Activated T-helper 1 cell treated with anti-CD3 and anti-CD28 coated beads, Interleukin-12 subunit alpha, Interleukin-12 subunit beta, Interleukin-2, Interleukin-4 antibody, amounts not matched to agents 30 ng/mL and 10 ng/mL and 1 ng/mL, durations not matched to agents 14 hours and 24 hours and 36 hours (primary cell): ENCODE measurements at places on chromosomes 5 and 9.
A peak's percentile ranks its signal among the peaks of the same experiment; 100 is the strongest.

- H3K4me3 ChIP-seq, result no peak overlapping the region
- H3K4me1 ChIP-seq, result no peaks in the 10 kb centered on the region
- DNase-seq, result no peak
- peaks cover 2% of the 10 kb centered on the region for H3K27me3 ChIP-seq
- no peaks in the 10 kb centered on the region for H3K36me3 ChIP-seq
- H3K27ac ChIP-seq, result no peak overlapping the region
Measured at GRCh38 chr5:178068293-178068692, 45.0 kb upstream of the N4BP3 start.

DNA sequence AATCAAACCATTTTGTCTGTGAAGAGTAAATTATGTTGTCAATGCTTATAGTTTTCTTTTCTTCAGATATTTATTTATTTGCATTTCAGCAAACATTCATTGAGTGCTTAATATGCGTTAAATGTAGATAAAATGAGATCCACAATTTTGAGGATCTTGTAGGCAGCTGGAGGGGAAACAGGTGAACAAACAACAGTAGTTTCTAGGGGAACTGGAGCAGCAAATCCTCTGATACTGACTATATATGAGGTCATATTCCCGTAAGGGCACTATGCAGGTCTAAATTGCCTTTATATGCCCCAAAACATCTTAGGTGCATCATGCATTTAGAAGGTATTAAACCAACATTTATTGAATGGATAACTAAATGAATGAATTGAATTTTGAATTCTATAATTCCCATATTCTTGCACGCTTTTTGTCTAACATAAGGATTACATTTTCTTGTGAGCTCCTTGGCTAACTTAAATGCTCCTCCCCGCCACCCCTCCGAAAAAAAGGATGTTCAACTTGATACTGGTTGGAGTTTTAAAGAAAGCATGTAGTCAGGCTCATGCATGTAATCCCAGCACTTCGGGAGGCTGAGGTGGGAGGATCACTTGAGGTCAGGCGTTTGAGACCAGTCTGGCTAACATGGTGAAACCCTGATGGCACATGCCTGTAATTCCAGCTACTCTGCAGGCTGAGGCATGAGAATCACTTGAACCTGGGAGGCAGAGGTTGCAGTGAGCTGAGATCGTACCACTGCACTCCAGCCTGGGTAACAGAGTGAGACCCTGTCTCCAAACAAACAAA lies 299.8 kb downstream of the TMEM38B start:
- no peak overlapping the region for H3K4me3 ChIP-seq
- no peak overlapping the region for H3K27ac ChIP-seq
- no peaks in the 10 kb centered on the region for H3K27me3 ChIP-seq
- no peaks in the 10 kb centered on the region for H3K4me1 ChIP-seq

DNA sequence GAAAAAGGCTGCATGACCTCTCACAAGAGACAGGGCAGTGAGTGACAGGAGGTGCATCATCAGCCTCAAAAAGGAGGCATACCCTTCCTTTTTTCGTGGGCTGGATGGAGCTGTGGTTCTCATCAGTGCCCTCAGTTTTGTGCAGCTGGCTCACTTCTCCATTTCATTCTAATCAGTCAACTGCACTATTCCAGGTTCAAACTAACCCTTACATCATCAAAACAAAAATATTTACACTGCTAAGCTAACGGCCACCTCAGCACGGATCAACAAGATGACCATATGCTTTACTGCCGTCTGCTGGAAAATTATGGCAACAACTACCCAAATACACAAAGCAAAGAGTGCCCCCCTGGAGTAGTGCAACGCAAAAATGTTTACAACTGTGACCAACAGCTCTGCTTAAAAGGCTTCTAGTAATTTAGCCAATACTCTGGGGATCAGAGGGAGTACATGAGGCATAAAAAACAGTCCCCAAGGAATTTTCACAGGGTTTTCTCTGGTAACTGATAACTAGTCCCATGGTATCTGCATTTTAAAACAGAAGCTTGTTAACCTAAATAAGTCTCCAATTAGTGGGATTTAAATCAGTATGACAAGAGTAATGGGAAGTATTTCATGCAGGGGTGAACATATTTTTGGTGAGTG lies 10.8 kb downstream of the KCNV2 start:
- no peak overlapping the region for H3K4me3 ChIP-seq
- no peaks in the 10 kb centered on the region for H3K4me1 ChIP-seq
- H3K27ac ChIP-seq, result no peak overlapping the region
- H3K36me3 ChIP-seq, result no peaks in the 10 kb centered on the region
- no peak for DNase-seq

DNA sequence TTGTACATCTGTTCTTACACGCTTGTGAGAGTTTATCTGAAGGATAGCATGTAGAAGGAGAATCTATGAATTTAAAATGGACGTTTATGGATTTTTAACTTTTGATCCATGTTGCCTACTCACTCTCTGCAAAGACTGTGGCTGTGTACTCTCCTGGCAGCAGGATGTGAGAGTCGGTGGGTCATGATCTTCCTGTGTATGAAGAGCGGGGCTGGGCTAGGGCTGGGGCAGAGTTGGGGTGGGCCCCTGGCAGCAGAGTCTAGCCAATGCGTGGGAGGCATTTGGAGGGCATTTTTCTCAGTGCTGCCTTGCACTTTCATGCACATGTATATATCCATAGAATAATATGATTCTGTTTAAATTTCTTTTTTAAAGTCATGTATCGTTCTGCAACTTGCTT lies 24.0 kb upstream of the DAB2IP start:
- no peaks in the 10 kb centered on the region for H3K4me1 ChIP-seq
- no peak for DNase-seq
- H3K4me3 ChIP-seq, result no peak overlapping the region
- no peaks in the 10 kb centered on the region for H3K36me3 ChIP-seq

DNA sequence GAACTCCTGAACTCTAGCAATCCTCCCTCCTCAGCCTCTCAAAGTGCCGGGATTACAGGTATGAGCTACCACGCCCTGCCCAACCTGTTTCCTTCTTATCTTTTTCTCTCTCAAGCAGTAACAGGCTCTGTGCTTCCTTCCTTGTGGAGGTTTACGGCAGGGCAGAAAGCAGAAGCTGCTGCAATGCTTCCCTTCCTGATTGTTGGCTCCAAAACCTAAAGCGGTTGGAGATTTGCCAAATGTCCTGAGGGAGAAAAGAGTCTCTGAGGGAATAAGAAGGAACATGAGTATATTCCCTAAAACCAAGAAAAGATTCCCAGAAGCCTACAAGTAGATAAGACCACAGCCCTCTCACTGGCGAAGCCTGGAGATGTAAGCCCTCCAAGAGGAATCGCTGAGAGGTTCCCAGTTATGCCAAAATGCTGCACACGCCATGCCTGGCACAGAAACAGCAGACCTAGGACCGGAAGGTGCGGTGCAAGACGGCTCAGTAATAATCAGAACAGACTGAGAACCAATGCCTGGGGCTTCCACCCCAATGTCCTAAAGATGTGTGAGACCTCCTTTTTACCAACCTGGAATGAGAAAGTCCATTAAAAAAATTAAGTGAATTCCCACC lies 73.2 kb downstream of the APTX start:
- no peak overlapping the region for H3K27ac ChIP-seq
- no peak overlapping the region for H3K4me3 ChIP-seq
- H3K27me3 ChIP-seq, result peaks cover 7% of the 10 kb centered on the region
- no peaks in the 10 kb centered on the region for H3K4me1 ChIP-seq

GRCh38 chr5:154967421-154968024 lies 26.6 kb downstream of the MRPL22 start:
- H3K36me3 ChIP-seq, result peaks cover 28% of the 10 kb centered on the region
- H3K27ac ChIP-seq, result no peak overlapping the region
- no peaks in the 10 kb centered on the region for H3K27me3 ChIP-seq
- H3K4me1 ChIP-seq, result peaks cover 19% of the 10 kb centered on the region
- DNase-seq, result no peak

GRCh38 chr9:80049096-80049782 lies 477.5 kb downstream of the TLE4 start:
- H3K36me3 ChIP-seq, result no peaks in the 10 kb centered on the region
- H3K27me3 ChIP-seq, result no peaks in the 10 kb centered on the region
- no peak overlapping the region for H3K27ac ChIP-seq
- no peak overlapping the region for H3K4me3 ChIP-seq

DNA sequence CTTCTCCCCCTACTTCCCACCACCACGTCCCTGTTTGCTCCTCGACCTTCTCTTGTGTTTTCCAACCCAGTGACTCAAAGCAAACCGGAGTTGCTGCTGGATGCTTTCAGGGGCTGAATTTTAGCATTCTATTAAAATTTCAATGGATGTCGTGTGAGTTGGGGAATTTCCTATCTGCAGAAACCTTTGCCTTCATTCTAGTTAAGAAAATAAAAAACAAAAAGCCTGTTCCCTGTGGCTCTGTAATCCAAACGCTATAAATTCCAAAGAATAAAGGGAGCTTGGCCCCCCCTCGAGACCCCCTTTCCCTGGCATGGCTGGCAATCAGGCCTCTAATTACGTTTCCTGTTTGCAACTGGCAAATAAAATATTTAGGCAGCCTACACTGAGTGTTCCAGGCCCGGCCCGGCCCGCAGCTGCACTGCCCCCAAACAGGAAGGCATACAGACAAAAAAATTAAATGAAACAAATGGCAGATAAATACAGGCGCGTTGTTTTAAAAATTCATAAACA lies 139.4 kb upstream of the PPP1R26 start:
- no peaks in the 10 kb centered on the region for H3K36me3 ChIP-seq
- no peak overlapping the region for H3K4me3 ChIP-seq
- DNase-seq, result no peak
- peaks cover 3% of the 10 kb centered on the region for H3K27me3 ChIP-seq
- H3K27ac ChIP-seq, result no peak overlapping the region
- no peaks in the 10 kb centered on the region for H3K4me1 ChIP-seq

- no peak for DNase-seq
- no peak overlapping the region for H3K4me3 ChIP-seq
- H3K36me3 ChIP-seq, result no peaks in the 10 kb centered on the region
- H3K27me3 ChIP-seq, result peaks cover 49% of the 10 kb centered on the region
Measured at GRCh38 chr5:10556893-10557746, 6.8 kb upstream of the ANKRD33B start.

GRCh38 chr5:172428224-172429166 lies 25.8 kb downstream of the SH3PXD2B start:
- H3K27ac ChIP-seq, result no peak overlapping the region
- peaks cover 3% of the 10 kb centered on the region for H3K27me3 ChIP-seq
- no peak for DNase-seq
- H3K36me3 ChIP-seq, result no peaks in the 10 kb centered on the region
- no peaks in the 10 kb centered on the region for H3K4me1 ChIP-seq

DNA sequence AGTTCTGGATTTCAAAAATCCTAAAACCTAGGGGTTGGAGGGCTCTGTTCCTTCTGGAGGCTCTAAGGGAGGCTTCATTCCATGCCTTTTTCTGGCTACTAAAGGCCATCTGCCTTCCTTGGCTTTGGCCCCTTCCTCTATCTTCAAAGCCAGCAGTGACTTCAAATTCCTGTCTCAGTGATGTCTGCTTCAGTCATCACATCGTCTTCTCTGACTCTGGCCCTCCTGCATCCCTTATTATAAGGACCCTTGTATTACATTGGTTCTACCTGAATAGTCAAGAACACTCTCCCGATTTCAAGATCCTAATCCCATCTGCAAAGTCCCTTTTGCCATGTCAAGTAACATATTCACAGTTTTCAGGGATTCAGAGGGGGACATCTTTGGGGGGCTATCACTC lies 60.3 kb downstream of the GNA14 start:
- H3K27ac ChIP-seq, result no peak overlapping the region
- H3K4me3 ChIP-seq, result no peak overlapping the region
- DNase-seq, result no peak
- H3K36me3 ChIP-seq, result no peaks in the 10 kb centered on the region
- peaks cover 10% of the 10 kb centered on the region for H3K27me3 ChIP-seq

DNA sequence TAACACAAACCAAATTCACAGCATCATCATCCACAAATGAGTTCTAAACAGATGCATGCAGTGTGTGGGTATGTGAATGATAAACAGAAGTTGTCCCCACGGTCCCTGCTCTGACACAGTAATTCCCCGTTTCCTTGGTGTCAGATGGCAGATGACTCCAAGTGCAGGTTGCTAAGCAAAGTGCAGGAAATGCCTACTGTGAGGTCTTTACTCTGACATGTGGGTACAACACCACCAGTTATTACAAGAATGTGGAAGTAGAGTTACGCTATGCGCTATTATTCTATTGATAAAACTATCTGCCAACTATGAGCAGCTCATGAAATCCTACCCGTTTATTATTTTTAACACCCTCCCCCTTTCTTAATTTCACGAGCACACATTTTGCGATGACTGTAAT lies 448.9 kb downstream of the BNC2 start:
- no peak overlapping the region for H3K27ac ChIP-seq
- no peaks in the 10 kb centered on the region for H3K4me1 ChIP-seq
- H3K27me3 ChIP-seq, result no peaks in the 10 kb centered on the region
- no peaks in the 10 kb centered on the region for H3K36me3 ChIP-seq
- no peak for DNase-seq
- H3K4me3 ChIP-seq, result no peak overlapping the region

- H3K27ac ChIP-seq, result no peak overlapping the region
- H3K36me3 ChIP-seq, result no peaks in the 10 kb centered on the region
- no peaks in the 10 kb centered on the region for H3K27me3 ChIP-seq
- no peak for DNase-seq
Measured at GRCh38 chr5:125746917-125747316, 676.3 kb upstream of the GRAMD2B start.

DNA sequence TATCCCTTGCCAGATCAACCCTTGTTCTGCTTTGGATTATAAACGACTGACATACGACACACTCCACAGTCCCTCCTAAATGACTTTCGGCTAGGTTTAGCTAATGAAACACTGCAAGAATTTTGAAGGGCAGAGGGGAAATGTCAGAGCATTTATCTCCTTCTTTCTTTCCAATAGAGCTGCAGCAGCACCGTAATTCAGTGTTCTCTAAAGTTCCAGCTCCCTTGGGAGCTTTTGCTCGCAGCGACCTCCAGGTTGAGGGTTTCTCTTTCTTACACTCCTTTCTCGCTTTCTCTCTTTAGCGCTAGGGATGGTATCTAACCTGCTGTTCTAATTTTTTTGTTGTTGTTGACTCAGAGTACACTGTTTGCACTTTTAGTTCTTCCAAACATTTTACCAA lies 467.1 kb upstream of the ST8SIA4 start:
- no peaks in the 10 kb centered on the region for H3K36me3 ChIP-seq
- H3K4me3 ChIP-seq, result no peak overlapping the region
- no peak for DNase-seq
- H3K27ac ChIP-seq, result no peak overlapping the region
- H3K4me1 ChIP-seq, result no peaks in the 10 kb centered on the region

GRCh38 chr9:21789541-21790037 lies 12.8 kb upstream of the MTAP start:
- peaks cover 38% of the 10 kb centered on the region for H3K27me3 ChIP-seq
- H3K27ac ChIP-seq, result no peak overlapping the region
- H3K36me3 ChIP-seq, result no peaks in the 10 kb centered on the region
- H3K4me3 ChIP-seq, result peak overlapping the region; percentile 38
- peak; percentile 40 for DNase-seq

DNA sequence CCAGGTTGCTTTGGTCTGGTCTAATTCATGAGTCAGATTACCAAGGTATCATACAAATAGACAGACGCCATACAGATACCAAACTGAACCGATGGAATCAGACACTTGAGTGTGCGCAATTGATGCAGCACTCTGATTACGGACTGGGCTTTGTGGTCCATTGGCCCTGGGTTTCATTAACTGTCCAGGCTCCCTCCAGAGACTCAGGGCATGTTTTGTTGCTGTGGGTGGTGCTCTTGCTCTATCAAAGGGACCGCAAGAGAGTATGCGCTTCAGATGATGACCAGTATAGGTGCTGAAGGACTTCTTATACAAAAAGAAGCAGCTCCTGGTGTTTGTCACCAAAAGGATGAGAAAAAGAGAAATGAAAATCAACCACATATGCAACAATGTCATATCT lies 36.9 kb upstream of the ANKRD55 start:
- no peak for DNase-seq
- H3K27me3 ChIP-seq, result no peaks in the 10 kb centered on the region
- no peak overlapping the region for H3K4me3 ChIP-seq
- H3K27ac ChIP-seq, result no peak overlapping the region
- no peaks in the 10 kb centered on the region for H3K36me3 ChIP-seq
- peaks cover 21% of the 10 kb centered on the region for H3K4me1 ChIP-seq
